ENCODE measurements at places on chromosomes 3 and 15. TPM values are rescaled to one million over a fixed set of nuclear protein-coding genes. Genes with fewer than 3 reads are reported as not detected.

DNA sequence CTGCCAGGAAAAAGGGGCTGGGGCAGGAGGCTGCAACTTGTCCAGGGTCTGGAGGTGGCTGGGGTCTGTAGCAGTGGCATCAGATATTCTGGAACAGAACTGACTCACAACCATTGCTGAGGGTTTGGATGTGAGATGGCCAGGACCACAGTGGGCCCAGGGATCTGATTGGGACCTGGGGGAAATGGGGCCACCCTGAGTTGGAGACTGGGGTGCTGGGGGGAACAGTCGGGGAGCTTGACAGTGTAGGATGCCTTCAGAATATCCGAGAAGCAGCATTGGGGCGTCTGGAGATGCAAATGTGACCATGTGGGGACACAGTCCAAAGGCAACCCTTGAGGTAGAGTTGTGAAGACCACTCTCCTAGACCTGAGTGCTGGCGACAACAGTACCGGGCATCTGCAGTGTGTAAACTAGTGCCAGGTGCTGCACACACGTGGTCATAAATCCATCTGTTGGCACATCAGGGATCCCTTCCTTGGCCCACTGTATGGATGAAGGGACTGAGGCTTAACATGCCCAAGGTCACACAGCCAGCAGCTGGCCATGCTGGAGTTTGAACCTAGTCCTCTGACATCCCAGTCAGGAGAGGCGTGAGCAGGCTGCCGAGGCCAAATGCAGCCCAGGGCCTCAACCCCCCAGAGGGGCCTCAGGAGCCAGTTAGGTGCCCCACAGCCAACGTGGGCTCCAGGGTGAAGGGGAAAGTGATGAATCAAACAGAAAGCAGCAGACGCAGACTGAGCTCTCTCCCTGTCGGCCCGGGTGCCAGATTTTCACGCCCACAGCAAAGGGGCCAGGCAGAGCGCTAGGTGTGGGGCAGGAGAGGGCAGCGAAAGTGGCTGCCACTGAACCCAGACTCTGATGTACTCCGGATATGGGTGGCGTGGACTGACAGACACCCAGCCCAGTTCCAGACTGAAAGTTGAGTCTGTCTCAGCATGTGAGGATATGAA lies 18.8 kb downstream of the HEMK1 start:
- DNase-seq = no peak

Gene MAP6D1
- 1.1 TPM for total RNA-seq

- no peak for DNase-seq
These were observed 6.8 kb upstream of the TXNRD3 start for GRCh38 chr3:126661532-126662364.

- DNase-seq = no peak
These were observed 120.1 kb downstream of the ANP32A start for GRCh38 chr15:68700455-68701123.

DNA sequence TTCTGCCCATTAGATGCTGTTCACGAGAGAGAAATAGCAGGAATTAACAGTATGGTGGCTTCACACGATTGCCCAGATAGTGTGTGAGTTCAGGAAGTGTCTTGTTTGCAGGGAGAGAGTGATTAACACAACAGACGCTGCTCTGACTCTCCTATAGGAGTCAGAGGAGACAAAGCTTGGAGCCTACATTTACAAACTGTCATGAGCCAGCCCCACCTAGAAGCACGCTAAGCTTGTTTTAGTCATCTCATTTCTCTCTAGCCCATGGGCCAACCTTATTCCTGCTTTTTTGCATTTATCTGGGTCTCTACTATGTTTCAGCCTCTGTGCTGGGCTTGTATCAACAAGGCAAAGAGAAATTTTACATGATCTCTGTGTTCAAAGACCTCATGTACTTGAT lies 128.3 kb upstream of the BFSP2 start:
- DNase-seq = no peak

Gene KCNMB3
- total RNA-seq = 3.8 TPM

Gene PRR23C
- total RNA-seq = not detected

GRCh38 chr3:41933154-41933676 lies 28.7 kb downstream of the ULK4 start:
- DNase-seq = no peak

DNA sequence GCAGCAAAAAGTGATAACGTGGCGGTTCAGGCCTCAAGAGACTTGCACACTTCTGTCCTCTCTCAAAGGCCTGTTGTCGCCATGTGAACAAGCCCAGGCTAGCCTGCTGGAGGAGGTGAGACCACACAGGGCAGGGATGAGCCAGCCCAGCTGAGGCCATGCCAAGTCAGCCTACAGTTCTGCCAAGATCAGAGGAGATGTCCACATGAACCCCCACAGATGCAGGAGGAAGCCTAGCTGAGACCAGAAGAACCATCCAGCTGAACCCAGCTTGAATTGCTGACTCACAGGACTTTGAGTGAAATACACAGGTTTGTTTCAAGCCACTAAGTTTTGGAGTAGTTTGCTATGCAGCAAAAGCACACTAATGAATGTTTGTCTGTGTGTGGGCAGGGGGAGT lies 50.3 kb upstream of the SEC13 start:
- DNase-seq = no peak

DNA sequence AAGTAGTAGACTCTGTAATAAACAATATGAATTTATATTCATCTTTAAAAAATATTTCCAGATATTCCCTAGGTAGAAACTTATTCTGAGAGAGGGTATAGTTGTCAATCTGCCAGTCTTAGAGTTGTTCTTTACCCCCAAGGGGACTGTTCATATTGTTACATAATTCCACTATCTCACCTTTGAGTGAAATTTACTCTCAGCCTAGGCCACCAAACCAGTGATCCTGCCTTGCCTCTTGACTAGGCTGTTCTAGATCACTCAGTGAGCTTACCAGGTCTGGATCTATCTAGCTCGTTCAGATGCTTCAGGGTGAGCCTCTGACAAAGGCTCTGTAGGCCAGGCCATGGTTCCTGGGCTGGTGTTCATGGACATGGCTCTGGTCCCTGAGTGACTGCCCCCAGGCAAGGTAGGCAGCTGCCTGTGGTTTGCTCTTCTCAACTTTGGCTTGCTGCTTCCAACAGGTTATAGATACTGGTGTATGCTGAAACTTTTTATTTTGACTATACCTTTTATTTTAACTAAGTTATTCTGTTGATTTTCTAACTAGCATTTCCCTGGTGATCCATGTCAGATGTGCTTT lies 27.6 kb downstream of the ZNF592 start:
- DNase-seq = no peak

DNA sequence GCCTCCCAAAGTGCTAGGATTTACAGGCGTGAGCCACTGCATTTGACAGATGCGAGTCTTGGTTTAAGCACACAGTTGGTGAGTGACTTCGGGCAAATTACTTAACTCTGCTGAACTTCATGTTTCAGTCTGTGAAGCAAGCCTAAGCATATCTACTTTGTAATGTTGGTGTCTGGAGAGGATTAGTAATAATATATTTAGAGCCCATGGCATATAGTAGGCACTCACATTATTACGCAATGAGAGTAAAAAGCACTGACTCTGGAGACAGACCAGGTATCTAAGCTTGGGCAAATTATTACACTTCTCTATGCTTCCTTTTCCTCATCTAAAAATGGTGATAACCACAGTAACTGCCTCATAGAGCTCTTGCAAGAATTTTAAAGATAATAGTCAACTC lies 208.7 kb upstream of the P2RY1 start:
- DNase-seq = no peak

GRCh38 chr15:44598892-44599291 lies 61.9 kb downstream of the EIF3J start:
- no peak for DNase-seq

Data from sciatic nerve (tissue), 2 donors.